ENCODE measurements at places on chromosomes 1 and 21. TPM values are rescaled to one million over a fixed set of nuclear protein-coding genes. Genes with fewer than 3 reads are reported as not detected.

GRCh38 chr21:42287193-42288083 is 27.8 kb downstream of the TFF3 start:
- no peak for DNase-seq

The COL8A2 gene
- total RNA-seq, result 37.5 TPM

- DNase-seq, result peak; percentile 76
Observed at GRCh38 chr21:44931501-44932407, 8.1 kb upstream of the SLX9 start.

DNA sequence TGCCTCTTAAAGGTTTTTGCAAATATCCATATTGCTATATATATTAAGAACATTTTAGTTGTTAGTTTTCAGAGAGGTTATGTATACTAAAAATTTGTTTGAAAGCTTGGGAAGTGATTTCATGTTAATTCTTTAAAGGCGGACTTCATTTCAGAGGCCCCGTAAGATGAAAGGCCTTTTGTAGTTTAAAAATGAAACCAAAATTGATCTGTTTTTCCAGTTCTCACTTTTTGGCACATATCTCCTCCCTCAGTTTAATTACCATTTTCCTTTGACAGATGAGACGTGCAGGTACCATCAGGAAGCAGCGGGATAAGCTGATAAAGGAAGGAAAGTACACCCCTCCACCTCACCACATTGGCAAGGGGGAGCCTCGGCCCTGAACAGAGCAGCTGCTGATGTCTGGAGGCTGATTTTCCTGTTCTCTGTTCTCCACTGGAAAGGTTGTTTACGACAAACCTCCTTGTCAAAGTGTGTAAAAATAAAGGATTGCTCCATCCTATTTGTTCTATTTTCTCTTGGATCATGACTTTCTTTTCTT is 8.0 kb downstream of the NDUFS5 start:
- DNase-seq, result no peak

DNA sequence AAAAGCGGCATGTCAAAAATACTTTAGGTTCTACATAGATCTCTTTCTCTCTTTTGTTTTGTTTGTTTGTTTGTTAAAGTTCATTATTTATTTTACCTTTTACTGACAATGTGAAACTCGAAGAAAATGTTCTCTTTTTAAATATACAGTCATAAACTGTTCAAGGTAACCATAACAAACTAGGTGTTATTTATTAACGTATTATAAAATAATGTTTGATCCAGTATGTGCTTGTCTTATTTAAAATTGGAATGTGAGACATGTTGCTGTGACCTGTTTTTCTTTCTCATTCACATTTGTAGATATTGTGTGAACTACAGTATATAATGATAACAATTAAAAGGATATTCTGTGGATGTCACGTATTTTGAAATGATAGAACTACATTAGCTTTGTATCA is 5.9 kb upstream of the LEPR start:
- no peak for DNase-seq

The CENPL gene
- total RNA-seq, result 4.8 TPM

The RIMKLA gene
- 0.06 TPM for total RNA-seq

DNA sequence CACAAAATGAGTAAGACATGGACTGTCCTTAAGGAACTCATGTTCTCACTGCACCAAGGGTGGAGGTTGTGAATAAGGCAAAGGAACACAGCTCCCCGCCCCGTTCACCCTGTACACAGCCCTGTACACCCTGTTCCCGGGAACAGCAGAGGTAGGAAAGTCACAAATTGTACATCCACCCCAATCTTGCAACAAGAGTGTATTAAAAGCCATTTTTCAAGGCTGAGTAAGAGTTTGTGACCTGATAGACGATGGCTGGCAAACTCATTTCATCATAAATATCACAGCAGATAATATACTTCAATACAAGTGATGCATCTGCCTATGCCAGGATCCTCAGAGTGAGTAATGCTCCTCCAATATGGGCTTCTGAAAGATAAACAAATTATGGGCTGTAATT is 52.5 kb upstream of the CAMK1G start:
- DNase-seq, result no peak

GRCh38 chr21:36320421-36321324 is 676 bp downstream of the MORC3 start:
- DNase-seq, result peak; percentile 82

GRCh38 chr1:44120398-44120949 is 1.9 kb downstream of the KLF17 start:
- no peak for DNase-seq

- DNase-seq, result no peak
Observed at GRCh38 chr1:97947695-97948094, 26.9 kb upstream of the DPYD start.

GRCh38 chr1:204289280-204289679 is 70.4 kb downstream of the PLEKHA6 start:
- no peak for DNase-seq

GRCh38 chr1:112445596-112445995 is 49.6 kb downstream of the CTTNBP2NL start:
- no peak for DNase-seq

GRCh38 chr21:34715985-34716596 is 47.3 kb downstream of the CLIC6 start:
- no peak for DNase-seq

DNA sequence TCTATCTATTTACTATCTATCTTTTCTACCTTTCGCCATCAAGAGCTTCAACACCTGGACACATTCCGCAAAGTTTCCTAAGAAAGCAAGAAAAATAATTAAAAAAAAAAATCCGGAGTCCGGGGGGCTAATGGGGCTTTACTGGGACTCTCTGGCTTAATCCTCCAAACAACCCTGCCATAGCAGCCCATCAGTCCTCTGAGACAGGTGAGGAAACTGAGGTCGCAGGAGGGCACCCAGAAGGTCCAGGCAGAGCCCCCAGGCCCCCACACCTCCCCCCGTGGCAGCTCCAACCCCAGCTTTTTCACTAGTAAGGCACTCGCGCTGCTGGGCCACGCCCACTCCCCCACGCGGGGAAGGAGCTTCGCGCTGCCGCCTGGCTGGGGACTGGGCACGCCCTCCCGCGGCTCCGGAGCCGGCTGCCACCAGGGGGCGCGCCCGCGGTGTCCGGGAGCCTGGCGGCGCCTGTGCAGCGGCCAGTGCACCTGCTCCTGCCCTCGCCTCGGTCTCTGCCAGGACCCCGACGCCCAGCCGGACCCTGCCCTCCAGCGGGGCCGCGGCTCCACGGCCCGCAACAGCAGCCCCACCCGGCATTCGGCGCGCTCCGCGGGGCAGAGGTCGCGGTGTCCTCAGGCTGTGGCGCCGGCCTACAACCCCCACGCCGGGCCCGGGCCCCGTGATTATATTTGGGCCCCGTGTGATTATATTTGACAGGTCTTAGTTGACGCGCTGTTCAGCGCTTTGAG is 54.1 kb upstream of the SAMD11 start:
- DNase-seq, result peak; percentile 89

DNA sequence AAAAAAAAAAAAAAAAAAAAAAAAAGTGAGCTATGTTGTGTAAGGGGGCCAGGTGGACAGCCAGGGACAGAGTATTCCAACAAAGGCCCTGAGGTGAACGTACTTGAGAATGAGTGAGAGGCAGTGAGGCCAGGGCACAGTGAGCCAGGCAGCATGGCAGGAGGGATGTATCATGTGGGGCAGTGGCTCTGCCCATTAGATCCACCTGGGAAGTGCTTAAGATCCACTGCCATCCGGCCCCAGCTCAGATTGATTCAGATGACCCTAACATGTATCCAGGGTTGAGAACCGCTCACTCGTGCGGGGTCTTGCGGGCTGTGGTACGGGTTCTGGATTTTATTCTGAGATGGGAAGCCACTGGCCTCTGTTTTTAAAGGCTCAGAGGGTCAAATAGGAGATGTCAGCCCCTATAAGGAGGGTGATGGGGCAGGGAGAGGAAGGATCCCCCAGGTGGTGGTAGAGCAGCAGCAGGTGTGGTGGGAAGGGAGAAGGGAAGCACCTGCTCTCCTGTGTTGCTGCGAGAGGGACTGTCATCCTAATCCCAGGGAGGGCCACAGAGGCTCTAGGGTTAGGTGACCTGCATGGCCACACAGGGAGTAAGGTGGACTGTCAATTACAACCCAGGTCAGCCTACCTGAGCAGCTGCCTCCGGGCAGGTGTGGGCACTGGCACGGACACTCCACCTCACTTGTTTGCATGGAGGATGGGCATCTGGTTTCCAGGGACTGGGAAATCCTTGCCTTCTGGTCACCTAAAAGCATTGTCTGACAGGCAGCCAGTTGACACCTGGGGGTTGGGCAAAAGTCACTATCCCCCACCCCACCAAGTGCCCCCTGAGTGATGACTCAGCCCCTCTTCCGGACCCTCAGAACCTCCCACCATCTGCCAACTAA is 31.6 kb downstream of the CDK18 start:
- DNase-seq, result no peak

DNA sequence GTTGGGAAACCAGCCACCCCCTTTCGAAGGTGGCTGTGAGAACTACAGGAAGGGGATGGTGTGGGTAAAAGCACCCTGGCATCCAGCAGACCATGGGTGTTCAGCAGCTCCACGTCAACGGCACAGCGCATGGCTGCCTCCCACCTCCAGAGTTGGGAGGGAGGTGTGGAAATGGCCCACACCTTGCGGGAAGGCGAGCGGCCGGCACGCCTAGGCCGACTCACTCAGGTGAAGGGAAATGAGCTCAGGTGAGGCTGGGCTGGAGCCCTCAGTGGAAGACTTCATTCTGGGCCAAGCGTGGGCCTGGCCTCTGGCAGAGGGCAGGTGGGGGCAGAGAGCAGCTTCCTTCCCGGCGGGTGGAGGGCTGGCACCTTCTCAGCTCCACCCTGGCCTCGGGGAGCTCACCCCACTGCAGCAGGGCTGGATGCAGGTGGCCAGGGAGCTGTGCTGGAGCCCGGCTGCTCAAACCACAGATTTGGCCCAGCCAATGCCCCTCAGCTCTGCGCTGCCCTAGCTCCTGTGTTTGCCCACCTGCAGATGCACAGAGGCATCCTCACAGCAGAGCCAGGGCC is 24.8 kb upstream of the ALDH4A1 start:
- no peak for DNase-seq

DNA sequence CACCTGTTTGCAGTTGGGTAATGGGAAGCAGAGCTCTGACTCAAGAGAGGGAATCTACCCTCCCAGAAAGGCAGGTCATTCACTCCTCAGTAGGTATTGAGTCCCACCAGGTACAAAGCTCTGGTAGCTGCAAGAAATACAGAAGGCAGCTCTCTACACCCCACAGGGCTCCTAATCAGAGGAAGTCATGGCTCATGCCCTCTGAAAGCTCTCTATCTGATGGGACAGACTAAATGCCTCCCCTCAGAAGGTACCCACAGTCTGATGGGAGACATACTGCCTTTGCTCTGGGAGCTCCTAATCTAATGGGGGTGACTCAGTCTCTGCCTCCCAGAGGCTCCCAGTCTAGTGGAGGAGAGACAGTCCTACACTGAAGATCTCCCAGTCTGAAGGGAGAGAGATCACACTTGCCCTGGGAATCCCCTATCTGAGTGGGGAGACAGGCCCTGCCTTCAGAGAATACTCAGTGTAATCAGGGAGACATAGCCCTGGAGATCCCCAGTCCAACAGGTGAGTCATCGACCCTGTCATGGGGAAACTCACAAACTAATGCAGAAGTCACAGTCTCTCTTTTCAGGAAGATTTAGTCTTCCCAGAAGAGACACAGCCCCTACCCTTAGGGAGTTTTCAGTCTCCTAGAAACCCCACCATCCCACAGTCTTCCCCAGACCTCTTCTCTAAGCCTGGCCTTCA is 23.7 kb downstream of the CAMK1G start:
- no peak for DNase-seq

- DNase-seq, result no peak
Observed at GRCh38 chr1:5747426-5748285, 244.6 kb downstream of the NPHP4 start.

DNA sequence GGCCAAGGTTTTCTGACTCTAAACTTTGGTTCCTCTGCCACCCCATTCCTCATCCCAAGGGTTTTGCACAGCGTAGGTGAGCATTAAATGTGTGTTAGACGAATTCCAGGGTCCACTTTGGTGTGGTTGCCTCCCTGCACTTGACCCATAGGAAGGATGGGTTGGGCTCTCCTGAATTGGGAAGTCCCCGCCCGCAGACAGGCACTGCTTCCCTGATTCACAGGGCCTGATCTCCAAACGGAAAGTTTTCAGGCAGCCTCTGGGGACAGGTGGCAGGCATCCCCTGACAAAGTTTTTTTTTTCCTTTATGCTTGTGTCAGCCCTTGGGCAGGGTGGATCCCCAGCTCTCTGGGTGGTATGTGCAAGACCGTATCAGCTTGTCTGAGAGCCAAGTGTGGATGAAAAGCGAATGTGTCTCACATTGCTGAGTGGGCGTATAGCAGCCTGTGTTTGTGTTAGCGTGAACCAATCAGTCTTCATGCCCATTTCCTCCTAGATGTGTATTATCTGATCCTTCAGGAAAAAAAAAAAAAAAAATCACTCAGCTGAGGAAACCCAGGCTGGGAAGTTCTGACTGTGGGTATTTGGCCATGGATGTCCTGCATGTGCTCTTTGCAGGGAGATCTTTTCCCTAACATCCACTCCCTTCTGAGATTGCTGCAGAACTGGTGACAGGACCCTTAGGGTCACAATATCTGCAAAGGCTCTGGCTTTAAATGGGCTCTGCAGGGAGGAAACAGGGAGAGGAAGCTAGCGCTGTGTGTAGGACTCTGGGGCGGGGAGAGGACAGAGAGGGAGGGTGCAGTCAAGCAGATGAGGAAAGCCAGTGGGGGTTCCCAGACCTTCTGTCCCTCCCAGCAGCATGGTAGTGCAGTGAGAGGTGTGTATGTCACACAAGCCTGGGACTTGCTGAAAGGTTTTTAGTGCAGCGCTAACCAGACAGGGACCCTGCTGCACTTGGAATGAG is 42.2 kb upstream of the TRABD2B start:
- no peak for DNase-seq

The TDRD5 gene
- total RNA-seq, result not detected

The SDCCAG8 gene
- total RNA-seq, result 93.4 TPM

The ERICH3 gene
- not detected for total RNA-seq

The PDZK1 gene
- 1.2 TPM for total RNA-seq

DNA sequence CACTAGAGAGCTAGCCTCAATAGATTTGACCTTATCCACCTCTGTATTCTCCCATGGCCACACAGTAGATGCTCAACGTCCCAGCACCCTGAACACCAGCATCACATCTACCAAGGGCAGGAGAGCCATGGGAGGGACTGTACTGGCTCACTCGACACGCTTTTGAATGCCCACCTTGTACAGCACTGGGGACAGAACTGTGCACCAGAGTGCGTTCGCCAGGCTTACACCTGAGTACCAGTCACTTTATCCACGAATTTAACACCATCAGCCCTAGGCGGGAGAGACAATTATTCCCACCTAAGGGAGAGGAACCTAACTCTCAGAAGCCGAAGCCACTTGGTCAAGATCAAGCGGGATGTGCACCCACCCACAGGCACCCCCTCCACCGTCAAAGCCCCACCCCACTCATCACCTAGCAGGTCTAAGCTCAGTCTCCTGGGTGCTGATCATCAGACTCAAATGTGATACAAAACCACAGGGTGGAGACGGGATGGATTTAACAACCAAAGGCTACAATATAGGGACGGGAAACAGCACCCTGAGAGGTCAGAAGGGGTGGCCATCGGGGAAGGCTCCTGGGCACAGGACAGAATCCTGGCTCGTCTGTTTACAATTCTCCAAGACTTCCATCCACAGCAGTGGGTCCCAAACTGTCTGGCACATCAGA is 110.5 kb downstream of the GLIS1 start:
- peak; percentile 6 for DNase-seq
